ENCODE measurements at places on chromosomes 5 and 9.

GRCh38 chr5:574906-575305 is 37.2 kb upstream of the CEP72 start:
- no peak for DNase-seq

- no peak for DNase-seq
Measured at GRCh38 chr9:26034786-26035185, 356.5 kb upstream of the TUSC1 start.

DNA sequence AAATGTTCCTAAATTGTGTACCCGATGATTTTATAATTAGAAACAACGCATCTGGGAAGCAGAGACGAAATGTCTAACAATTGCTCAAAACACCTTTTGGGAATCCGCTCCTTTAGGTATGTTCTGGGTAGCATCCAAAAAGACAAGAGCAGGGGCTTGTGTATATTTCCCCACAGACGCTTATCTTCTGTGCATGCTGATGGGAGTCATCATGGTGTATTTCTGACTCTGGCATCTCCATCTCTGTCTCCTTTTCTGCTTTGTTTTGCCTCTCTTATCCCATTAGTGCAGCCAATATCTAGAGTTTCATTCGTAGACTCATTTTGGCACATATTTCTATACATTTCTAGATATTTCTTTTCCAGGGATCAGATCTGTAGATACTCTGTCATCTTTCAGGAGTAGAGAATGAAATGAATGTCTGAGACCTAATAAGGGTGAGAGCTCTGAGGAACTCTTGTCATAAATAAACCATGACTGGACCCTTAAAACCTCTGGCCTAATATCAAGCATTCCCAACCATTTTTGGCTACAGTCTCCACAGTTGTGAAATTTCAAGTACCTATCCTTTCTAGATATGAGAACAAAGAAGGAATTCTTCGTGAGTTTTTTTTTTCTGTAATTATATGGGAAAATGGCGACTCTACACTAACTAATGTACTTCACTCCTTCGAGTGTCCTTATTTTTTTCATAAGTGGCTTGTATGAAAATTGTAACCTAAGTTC is 508.2 kb downstream of the ACTL7B start:
- DNase-seq: no peak

DNA sequence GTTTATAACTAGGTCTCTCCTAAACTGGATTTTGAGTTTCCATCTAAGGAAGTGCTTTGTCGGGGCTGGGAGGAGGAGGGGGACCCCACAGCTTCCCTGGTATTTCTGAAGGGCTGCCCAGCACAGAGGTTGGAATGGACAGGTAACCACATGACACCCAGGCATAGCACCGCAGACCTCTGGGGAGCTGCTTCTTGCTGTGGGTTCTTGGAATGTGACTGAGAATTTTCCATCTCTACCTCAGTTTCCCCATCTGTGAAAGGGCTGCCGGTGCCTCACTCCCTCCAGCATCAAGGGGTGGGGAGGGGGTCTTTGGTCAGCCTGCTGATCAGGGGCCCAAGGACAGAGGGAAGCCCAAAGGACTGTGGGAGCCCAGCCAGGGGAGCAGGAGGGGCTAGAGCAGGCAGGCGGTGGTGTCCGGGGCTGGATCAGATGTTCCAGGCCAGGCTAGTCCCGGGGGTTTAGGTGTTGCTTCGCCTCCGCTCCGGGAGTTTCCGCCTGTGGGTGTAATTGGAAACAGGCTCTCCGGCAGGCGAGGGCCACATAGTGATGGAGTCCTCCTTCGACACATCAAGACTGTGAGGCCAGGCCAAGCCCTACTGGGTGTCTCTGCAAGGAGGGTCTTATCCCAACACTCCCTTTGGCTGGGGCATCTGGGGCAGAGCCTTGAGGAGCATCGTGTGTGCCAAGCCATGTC is 3.3 kb downstream of the OLFML2A start:
- DNase-seq: no peak

- no peak for DNase-seq
Measured at GRCh38 chr5:136094913-136095641, 37.6 kb upstream of the SMAD5 start.

GRCh38 chr9:90898228-90898627 is 96.6 kb downstream of the SYK start:
- no peak for DNase-seq

GRCh38 chr9:126423916-126424185 is 97.2 kb downstream of the MVB12B start:
- no peak for DNase-seq

DNA sequence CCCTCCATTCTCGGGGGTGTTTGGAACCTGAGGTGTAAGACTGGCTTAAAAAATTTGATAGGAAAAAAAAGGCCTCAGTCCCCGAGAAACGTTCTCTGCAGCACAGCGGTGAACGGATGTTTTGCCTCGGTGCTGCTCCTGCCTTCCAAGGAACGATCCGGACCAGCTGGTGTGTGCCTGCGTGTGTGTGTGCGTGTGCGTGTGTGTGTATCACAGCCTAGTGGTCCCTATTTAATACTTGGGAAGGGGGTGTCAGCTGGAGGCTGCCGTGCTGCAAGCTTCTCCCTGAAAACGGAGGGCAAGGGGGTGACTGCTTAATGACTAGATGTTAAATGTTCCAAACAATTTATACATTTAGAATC is 76.9 kb downstream of the LHX2 start:
- no peak for DNase-seq

GRCh38 chr5:74630453-74631066 is 10.0 kb downstream of the ENC1 start:
- DNase-seq: no peak

DNA sequence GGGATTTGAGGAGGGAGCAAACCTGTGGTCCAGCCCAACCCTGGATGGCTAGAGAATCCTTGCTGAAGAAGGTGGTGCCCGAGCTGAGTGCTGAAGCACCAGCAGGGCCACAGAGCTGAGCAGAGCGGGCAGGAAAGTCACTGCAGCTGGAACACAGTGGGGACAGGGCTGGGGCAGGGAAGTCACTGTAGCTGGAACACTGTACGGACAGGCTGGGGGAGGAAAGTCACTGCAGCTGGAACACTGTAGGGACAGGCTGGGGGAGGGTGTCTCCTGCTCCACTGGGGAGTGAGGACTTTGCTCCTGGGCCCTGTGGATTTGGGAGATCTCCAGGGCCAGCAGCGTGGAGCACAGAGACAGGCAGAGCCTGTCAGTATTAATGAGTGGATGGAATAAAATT is 9.0 kb upstream of the SUSD3 start:
- DNase-seq: no peak

- no peak for DNase-seq
Measured at GRCh38 chr5:74367241-74367733, 273.2 kb downstream of the ENC1 start.

- no peak for DNase-seq
Measured at GRCh38 chr5:170503990-170504596, at the start of gene KCNIP1. KCNIP1 (plus strand) TSS chr5:170504020.

- no peak for DNase-seq
Measured at GRCh38 chr9:71506821-71507220, 261.5 kb downstream of the CEMIP2 start.

- no peak for DNase-seq
Measured at GRCh38 chr5:115100319-115100955, 69.3 kb downstream of the TRIM36 start.

DNA sequence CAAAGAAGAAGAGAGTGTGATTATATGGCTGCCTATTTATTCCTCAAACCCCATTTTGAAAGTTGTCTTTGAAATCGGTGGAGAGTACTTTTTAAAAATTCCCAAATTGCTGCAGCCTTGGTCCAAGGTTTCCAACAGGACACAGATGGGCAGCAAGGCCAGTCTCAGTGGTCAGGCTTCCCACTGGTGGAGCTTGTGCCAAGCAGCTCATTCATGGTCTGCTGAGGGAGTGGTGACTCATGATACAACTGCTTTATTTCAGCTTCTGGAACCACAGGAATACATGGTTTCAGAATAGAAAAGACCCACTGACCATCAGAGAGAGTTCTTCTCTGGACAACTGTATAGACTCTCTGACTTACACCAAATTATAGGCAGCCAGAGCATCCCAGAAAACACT is 673.1 kb upstream of the KLF4 start:
- no peak for DNase-seq

GRCh38 chr9:37408933-37409710 is 13.4 kb upstream of the GRHPR start:
- no peak for DNase-seq

GRCh38 chr5:111790295-111790694 is 33.3 kb upstream of the NREP start:
- no peak for DNase-seq

- no peak for DNase-seq
Measured at GRCh38 chr9:86716326-86716922, 230.9 kb downstream of the GAS1 start.

DNA sequence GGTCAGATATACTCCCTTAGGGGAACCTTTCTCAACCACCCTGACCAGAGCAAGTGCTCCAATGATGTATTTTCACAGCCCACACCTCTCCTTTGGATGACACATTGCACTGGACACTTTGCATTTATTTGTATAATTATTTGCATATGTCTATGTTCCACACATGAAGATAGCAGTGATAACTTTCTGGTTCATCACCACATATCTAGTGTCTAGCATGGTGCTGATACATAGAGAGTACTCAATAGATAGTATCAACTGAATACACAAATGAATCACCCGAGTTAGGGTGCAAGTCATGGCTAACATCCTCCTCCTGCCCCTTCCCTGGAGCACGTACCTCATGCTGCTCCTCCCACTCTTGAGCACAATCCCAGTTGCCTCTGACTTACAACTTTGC is 617.6 kb downstream of the EBF1 start:
- no peak for DNase-seq

DNA sequence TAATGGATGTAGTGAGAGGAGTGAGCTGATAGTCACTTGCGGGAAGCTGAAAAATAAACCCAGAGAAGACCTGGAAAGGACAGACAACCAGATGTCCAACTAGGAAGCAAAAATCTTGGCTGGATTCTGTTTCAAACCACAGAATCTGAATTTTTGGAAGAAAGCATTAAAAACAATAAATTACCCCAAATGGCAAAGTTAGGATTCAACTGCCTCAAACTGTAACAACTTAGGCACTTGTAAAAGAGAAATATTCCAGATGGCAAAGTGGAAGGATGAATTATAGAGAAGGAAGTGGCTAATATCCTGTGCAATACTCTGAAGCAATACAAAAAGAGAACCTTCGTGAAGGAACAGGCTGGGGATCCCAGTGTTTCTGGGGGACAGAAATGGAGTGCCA is 46.8 kb upstream of the SLIT3 start:
- DNase-seq: no peak

GRCh38 chr9:2674141-2674824 is 43.0 kb upstream of the KCNV2 start:
- no peak for DNase-seq

DNA sequence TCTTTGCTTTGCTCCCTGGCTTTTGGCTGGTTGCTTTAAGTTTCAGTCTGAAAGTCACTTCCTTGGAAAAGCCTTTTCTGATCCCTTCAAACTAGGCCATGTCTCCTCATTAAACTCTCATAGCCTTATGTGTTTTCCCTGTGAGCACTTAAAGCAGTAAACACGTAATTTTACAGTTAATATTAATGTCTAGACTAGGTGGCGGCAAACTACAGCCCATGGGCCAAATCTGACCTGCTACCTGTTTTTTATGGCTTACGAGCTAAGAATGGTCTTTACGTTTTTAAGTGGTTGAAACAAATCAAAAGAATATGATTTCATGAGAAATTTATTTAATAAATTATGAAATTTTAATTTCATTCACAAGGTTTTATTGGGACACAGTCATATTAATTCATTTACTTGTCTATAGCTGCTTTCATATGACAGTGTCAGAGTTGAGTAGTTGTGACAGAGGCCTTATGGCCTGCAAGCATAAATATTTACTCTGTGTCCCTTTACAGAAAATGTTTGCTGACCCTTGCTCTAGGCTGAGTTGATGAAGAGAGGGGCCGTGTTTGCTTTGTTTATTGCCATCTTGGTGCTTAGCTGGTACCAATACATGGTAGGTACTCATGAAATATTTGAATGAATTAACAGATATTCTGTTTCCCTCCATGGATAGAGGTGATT is 7.4 kb downstream of the SLC44A1 start:
- no peak for DNase-seq

- no peak for DNase-seq
Measured at GRCh38 chr5:3854188-3854821, 258.7 kb downstream of the IRX1 start.

GRCh38 chr9:127854184-127854806 is at the start of gene ENG:
ENG (minus strand) TSS chr9:127854658; CDS start chr9:127854355, 303 bp downstream.
- DNase-seq: peak; percentile 65

- DNase-seq: no peak
Measured at GRCh38 chr5:5523066-5523505, 100.6 kb downstream of the ICE1 start.

DNA sequence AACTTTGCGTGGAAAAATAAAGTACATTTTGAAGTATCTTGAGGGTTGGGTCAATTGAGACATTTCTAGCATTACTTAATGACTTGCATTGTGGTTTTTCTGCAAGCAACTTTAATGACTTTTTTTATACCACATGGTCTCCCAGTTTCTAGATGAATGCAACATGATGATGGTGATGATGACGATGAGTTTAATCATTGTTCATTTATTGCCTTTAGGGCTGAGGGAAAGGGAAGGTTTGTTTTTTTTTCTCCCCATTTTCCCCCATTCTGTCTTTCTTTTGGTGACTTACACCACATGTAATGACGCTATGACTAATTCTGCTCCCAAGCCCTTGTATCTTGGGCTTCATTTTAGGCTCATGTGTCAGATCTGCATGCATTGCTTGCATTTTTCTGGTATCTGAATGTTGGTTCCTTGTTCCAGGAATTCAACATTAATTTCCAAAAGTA is 57.7 kb upstream of the NXNL2 start:
- no peak for DNase-seq

- peak; percentile 46 for DNase-seq
Measured at GRCh38 chr5:132772291-132773070, 4.6 kb downstream of the SEPTIN8 start.

DNA sequence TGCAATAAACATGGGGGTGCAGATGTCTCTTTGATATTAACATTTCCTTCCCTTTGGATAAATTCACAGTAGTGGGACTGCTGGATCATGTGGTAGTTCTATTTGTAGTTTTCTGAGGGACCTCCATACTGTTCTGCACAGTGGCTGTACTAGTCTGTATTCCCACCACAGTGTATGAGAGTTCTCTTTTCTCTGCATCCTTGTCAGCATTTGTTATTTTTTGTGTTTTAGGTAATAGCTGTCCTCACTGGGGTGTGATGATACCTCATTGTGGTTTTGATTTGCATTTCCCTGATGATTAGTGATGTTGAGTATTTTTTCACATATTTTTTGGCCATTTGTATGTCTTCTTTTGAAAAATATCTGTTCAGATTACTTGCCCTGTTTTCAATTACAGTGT is 562.5 kb downstream of the CSNK1G3 start:
- DNase-seq: no peak

- DNase-seq: no peak
Measured at GRCh38 chr5:149453618-149454415, 74.7 kb upstream of the IL17B start.

GRCh38 chr5:132947671-132948070 is 15.8 kb downstream of the AFF4 start:
- DNase-seq: no peak

GRCh38 chr9:70488098-70488792 is 73.8 kb upstream of the KLF9 start:
- no peak for DNase-seq
